ENCODE measurements at places on chromosomes 3 and 15.

- no peak for DNase-seq
These were observed 77.5 kb downstream of the RAD18 start for GRCh38 chr3:8885536-8886316.

GRCh38 chr15:89307046-89307587 is 27.5 kb downstream of the POLG start:
- peak; percentile 29 for DNase-seq

- DNase-seq = no peak
These were observed 107.9 kb downstream of the LRIG1 start for GRCh38 chr3:66392966-66393332.

GRCh38 chr3:24168977-24169376 is 223.9 kb downstream of the NR1D2 start:
- DNase-seq = no peak

GRCh38 chr15:93057618-93058017 is 31.4 kb downstream of the RGMA start:
- DNase-seq = no peak

- DNase-seq = peak; percentile 48
These were observed 513.6 kb upstream of the KCNMB2 start for GRCh38 chr3:178022599-178022998.

- DNase-seq = peak; percentile 26
These were observed 13.5 kb downstream of the CCPG1 start for GRCh38 chr15:55394694-55395093.

DNA sequence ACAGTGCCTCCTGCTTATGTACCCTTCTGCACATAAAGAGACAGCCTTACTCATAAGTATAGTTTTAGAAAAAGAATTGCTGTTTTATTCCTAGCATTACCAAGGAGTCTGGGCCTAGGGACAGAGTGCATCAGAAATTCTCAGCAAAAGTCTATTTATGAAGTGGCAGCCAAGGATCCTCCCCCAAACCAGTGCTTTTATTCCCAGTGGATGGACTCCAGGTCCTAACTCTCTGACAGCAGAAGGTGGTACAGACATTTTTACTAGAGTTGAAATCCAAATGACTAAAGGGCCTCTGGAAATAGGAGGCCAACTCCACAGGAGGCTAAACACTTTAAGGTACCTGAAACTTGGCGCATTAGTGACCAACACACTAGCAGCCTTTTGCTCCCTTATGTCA is 407.2 kb upstream of the TPRG1 start:
- DNase-seq = no peak

GRCh38 chr3:170058127-170058526 is 20.3 kb downstream of the GPR160 start:
- no peak for DNase-seq

- DNase-seq = no peak
These were observed 64.3 kb downstream of the OSTN start for GRCh38 chr3:191263365-191263764.

GRCh38 chr15:45391746-45392583 is 13.6 kb upstream of the GATM start:
- no peak for DNase-seq

- no peak for DNase-seq
These were observed 57.1 kb upstream of the BCL6 start for GRCh38 chr3:187802203-187802927.

DNA sequence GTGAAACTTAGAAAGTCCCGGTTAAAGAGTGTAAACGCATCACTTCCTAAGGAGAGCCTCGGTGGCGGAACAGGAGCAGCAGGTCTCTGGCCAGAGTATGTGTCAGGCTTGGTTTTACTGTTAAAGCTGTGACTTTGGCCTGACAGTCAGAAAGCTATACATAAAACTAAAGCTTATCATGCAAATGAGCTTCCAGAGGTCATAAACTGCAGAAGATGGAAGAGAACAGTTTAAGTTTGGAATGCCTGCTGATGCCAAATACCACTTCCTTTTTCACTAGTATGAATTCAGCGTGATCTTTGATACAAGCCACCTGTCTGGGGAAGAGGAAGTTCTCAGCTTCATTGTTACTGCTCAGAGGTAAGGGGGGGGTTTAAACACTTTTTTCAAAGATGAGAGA is 125.1 kb upstream of the CTDSPL start:
- no peak for DNase-seq

DNA sequence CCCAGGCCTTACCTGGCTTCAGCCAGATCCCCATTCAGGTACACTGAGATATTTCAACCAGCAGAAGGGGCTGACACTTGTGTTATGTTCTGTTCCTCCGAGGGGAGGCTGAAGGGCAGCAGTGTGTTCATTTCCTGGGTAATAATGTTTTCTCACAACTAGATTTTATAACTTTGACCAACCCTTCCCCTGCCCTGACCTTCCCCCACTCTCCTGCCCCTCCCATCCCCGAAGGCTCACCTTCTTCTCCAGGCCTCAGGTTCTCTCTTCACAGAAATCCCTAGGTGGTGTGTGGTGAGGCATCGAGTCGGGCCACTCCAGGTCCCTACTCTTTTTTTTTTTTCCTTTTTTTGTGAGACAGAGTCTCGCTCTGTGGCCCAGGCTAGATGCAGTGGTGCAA is 34.6 kb downstream of the EPHB3 start:
- DNase-seq = no peak

Data from AG10803 (cell line).